ENCODE measurements at places on chromosomes 7 and 10. TPM values are rescaled to one million over a fixed set of nuclear protein-coding genes. Genes with fewer than 3 reads are reported as not detected.

The PTPRE gene
- 240 TPM for total RNA-seq

The CXCL12 gene
- total RNA-seq, result 0.77 TPM

The HTR5A gene
- total RNA-seq, result not detected

The VWDE gene
- under 0.01 TPM for total RNA-seq

The SFXN3 gene
- total RNA-seq, result 51.2 TPM

The OR2A5 gene
- total RNA-seq, result not detected

The CYP26C1 gene
- total RNA-seq, result 0.77 TPM

The PNLIPRP1 gene
- total RNA-seq, result not detected

The SH2D4B gene
- total RNA-seq, result under 0.01 TPM

The TWIST1 gene
- total RNA-seq, result not detected

The DYDC2 gene
- 0.39 TPM for total RNA-seq

- DNase-seq, result no peak
Observed at GRCh38 chr10:583433-583832, 106.0 kb downstream of the DIP2C start.

DNA sequence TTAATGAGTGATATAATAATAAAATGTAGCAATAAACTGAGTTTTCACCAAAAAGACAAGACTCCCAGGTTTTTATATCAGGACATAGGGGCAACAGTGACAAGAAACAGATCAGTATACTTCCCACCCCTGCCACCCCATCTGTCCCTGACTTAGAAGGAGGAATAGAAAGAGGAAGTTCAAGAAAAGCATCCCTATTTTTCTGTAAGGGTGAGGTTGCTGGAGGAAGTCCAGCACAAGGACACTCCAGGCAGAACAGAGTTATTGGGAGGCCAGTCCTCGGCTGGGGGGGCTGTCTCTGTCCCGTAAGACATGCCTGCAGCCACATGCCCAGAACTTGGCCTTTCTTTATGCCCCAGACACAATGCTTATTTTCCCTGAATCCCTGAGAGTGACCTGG is 16.5 kb upstream of the TLX1 start:
- no peak for DNase-seq

DNA sequence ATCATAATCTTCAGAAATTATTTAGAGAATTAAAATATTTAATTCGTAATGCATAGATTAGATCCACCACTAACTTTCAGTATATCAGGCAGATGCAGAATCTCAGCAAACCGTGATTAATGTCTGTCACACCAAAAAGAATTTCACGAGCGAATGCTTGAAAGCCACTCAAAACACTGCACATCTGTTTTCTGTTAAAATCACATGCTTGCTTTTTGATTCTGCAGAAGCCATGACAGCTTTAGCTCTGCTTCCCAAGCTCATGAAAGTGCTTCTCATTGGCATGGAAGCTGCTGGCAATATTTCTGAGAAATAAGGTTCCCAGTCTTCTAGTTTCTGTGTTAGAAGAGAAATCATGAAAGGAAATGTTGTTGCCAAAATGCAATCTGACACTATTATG is 837.8 kb upstream of the LRRN3 start:
- DNase-seq, result no peak

DNA sequence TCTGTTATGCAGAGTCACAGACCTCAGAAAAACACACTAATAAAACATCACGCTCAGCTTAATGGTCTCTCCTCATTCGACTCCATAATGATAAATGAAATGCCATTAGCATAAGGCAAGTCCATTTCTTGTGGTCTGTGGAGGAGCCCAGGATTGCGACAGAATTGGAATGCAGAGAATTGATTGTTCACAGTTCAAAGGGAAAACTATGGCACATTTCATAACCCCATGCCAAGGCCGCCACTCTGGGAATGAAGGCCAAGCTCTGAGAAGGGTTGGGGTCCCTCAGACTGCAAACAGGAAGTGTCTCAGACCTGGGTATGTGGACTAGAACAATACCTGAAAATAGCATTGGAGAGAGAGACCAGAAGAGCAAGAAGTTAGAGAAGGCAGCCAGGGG is 398.9 kb downstream of the ADRA2A start:
- DNase-seq, result no peak

DNA sequence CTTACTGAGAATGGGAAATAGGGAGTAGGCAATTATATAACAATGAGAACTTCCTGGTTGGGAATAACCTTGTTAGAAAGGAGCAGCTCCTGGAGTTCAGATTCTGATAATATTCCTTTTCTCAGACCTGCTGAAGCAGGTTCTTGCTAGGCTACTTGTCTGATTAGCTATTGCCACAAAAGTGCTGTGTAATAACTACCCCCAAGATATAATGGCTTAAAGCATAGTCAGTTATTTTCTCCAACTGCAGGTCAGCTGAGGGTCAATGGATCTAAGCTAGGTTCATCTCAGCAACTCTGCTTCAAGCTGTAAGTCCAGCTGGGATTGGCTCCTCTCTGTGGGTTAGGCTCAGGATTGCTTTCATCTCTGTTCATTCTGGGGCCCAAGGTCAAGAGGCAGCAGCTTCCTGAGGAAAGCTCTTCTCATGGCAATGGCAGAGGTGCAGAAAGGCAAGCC is 9.4 kb upstream of the CNOT4 start:
- DNase-seq, result peak; percentile 84

DNA sequence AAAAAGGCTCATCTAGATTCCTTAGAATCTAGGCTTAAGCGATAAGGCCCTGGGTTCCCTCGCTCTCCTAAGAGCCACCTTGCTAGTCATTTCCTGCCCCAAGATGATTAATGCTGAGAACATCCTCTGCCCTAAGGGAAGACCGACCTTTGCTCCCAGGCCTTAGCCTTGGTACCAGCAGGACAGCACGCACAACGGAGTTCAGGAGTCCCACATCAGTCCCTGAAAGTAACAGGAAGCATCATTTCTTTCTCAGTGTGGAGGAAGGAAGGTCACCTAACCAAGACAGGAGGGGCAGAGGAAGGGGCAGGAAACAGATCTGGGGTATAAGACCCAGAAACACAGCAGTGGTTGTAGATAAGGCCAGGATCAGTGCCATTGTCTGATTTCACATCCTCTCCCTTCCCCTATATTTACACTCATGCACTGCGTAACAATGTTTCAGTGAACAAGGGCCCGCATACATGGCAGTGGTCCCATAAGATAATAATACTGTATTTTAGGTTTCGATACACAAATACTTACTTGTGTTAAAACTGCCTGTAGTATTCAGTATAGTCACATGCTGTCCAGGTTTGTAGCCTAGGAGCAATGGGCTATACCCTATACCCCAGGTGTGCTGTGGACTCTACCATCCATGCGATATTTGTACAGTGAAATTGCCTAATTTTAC is 8.1 kb upstream of the FAM107B start:
- peak; percentile 98 for DNase-seq

GRCh38 chr7:1706381-1706720 is 36.3 kb downstream of the ELFN1 start:
- DNase-seq, result no peak

- DNase-seq, result no peak
Observed at GRCh38 chr7:69498671-69499070, 99.6 kb upstream of the AUTS2 start.

- DNase-seq, result no peak
Observed at GRCh38 chr7:21278944-21279343, 148.9 kb upstream of the SP4 start.

DNA sequence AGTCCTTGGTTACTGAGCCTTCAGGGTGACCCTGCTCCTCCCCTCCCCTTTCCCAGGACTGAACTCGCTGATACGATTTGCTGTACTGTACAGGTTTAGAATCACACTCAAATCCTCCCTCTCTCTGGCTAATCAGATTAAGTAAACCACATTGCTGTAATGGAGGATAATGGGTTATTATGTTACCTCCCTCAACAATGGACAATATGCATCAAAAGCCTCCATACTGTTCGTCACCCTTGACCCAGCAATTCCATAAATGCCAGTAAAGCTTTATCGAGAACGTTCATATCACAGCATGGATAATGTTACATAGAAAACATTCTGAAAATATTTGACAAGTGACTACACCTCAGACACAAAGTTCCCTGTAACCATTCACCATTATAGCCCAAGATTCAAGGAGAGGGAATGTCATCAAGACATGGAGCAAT is 61.7 kb downstream of the FAM107B start:
- no peak for DNase-seq

GRCh38 chr7:121366852-121367431 is 29.2 kb downstream of the FAM3C start:
- DNase-seq, result peak; percentile 47

- DNase-seq, result peak; percentile 6
Observed at GRCh38 chr7:38451840-38452239, 178.4 kb upstream of the TARP start.

Measured in dermis microvascular lymphatic vessel endothelial cell (primary cell).